ENCODE measurements at places on chromosomes 16 and 17. TPM values are rescaled to one million over a fixed set of nuclear protein-coding genes. Genes with fewer than 3 reads are reported as not detected.

Gene KRT39
- not detected for total RNA-seq

Gene PSME3
- total RNA-seq, result 110 TPM

Gene OXLD1
- 49.9 TPM for total RNA-seq

Gene CCL17
- total RNA-seq, result 0.42 TPM

DNA sequence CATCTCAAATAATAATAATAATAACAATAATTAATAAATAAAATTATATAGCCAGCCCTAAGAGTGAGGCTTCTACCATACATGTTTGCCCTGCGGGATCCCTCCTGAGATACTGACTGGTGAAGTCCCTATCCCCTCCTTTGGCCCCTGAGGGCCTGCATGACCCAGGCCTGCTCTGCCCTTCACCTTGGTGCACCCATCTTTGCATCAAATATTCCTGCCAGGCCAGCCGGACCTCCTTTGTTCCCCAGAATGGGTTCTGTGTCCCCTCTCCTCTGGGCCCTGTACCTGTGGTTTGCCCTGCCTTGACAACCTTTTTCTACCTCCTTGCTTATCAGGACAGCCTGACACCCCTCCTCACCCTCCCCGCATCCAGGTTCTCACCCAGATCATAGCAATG lies 2.0 kb upstream of the RNF112 start:
- H3K36me3 ChIP-seq, result no peaks in the 10 kb centered on the region
- no peak for DNase-seq
- H3K4me1 ChIP-seq, result no peaks in the 10 kb centered on the region
- H3K27me3 ChIP-seq, result peaks cover 2% of the 10 kb centered on the region

DNA sequence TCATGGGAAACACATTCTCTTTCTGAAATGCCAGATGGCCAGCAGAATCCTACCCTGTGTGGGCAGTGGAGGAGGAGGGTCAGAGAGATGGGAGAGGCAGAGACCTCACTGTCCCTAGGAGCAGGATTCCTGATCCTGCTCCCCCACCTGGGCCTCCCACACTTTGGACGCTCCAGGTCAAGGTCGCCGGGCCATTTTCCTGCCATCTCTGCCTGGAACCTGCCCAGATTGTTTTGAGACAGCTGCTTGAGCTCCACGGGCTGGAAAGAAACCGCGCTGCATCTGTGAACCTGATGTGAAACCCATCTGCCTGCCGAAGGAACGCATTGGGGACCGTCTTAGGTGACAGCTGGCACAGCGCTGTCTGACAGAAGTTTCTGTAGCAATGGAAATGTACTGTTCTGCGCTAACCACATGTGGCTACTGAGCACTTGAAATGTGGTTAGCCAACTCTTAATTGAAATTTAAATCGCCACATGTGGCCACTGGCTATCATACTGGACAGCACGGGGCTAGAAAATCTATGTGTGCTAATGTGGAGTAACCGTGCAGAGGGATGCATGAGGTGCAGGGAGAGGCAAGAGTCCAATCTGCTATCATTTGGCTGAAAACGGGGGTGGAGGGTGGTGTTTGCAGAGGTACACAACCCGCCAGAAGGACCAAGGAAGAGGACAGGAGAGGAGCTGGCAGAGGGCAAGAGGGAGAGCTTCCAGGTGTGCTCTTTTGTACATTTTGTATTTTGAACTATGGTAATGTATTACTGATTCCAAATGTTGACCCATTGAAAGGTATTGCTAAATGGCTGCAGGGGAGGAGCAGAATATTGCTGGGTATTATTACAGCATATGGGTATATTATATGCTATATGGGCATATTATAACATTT lies 15.4 kb upstream of the NUBP1 start:
- no peak for DNase-seq
- no peak overlapping the region for H3K4me3 ChIP-seq
- H3K27ac ChIP-seq, result no peak overlapping the region
- no peaks in the 10 kb centered on the region for H3K27me3 ChIP-seq
- no peaks in the 10 kb centered on the region for H3K36me3 ChIP-seq

DNA sequence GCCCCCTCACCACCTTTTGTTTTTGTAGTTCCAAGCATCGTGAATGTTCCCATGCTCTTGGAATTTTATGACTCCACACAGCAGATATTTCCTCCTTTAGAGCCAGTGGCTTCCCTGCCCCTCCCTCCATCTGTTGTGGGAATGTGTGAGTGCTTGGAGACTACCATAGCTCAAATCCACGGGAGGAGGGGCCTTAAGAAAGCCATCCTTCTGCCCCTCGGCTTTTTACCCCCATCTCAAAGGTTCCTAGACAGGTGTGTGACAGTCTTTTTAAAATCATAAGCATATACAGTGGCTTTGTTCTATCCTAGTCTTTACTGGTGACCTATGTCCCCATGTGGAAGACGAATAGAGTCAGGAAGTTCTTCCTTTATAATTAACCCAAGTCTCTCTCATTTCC lies 47.2 kb downstream of the YPEL2 start:
- H3K36me3 ChIP-seq, result peaks cover 12% of the 10 kb centered on the region
- no peak overlapping the region for H3K27ac ChIP-seq
- H3K4me3 ChIP-seq, result no peak overlapping the region
- peaks cover 48% of the 10 kb centered on the region for H3K4me1 ChIP-seq

DNA sequence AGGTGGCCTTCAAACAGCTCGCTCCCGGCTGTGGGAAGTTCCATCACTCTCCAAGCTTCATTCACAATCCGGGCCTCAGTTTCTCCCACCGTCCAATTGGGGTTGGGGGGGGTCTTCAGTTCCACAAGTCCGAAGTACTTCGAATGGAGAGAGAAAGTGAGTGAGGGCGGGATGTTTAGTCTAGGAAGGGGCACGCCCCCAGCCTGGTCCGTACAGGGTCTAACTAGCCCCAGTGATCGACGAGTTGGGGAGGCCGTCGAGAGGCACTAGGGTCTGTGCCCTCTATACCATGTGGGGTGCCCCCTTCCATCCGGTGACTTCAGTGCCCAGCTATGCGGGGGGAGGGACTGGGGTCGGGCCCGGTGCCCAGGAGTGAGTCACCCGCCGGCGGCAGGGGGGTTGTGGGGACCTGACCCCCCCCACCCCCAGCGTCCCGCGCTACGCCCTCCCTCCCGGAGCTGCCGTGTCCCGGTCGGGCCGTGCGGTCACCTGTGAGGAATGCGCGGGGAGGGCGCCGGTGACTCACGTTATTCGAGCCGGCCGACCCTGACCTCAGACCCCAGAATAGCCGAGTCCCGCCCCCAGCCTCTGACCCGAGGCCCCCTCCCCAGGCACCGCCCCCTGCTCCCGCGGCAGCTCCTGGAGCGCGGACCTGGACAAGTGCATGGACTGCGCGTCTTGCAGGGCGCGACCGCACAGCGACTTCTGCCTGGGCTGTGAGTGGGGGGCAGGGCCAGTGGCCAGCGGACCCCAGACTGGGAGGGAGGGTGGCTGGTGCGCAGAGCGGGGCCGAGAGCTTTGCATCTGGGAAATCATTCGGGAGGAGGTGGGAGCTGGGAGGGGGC lies 658 bp downstream of the TNFRSF12A start:
- peaks cover 6% of the 10 kb centered on the region for H3K36me3 ChIP-seq
- peak overlapping the region; percentile 76 for H3K27ac ChIP-seq
- DNase-seq, result peak; percentile 41
- H3K4me1 ChIP-seq, result peaks cover 51% of the 10 kb centered on the region
- peaks cover 14% of the 10 kb centered on the region for H3K27me3 ChIP-seq
- peak overlapping the region; percentile 84 for H3K4me3 ChIP-seq

DNA sequence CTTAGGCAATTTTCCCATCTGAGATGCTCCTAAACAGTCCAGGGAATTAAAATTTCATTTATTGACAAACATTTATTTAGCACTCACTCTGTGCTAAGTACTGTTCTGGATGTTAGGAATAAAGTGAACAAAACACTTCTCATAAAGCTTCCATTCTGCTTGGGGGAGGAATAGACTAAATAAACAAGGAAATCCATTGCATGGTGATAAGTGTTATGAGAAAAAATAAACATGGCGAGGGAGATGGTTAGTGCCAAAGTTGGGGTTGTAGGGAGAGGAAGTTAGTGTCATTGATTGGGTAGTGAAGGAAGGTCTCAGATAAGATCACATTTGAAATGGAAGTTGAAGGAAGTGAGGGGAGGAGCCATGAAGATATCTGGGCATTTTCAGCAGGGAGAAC lies 72.2 kb upstream of the CES5A start:
- no peaks in the 10 kb centered on the region for H3K4me1 ChIP-seq
- H3K4me3 ChIP-seq, result no peak overlapping the region
- peaks cover 29% of the 10 kb centered on the region for H3K27me3 ChIP-seq
- H3K27ac ChIP-seq, result no peak overlapping the region

- no peak overlapping the region for H3K4me3 ChIP-seq
- no peak overlapping the region for H3K27ac ChIP-seq
- H3K4me1 ChIP-seq, result peaks cover 17% of the 10 kb centered on the region
Observed at GRCh38 chr16:4682616-4683254, 10.6 kb upstream of the NUDT16L1 start.

DNA sequence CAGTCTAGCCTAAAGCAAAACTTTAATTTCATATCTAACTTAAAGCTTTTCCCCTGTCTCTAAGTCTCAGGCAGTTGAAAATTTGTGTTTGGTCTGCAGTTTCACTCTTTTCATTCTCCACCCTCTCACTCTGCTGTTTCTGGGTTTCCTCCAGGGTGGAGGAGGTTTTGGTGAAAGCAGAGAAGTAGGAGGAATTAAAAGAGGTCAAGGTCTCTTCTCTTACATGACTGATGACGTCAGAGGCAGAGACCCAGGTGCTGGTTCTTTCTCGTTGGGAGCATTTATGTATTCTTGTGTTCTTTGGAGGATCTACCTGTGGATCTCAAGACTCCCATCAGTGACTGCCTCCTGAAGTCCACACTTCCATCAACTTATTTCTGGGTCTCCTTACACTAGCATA lies 2.4 kb upstream of the PSMD11 start:
- peaks cover 17% of the 10 kb centered on the region for H3K27me3 ChIP-seq
- H3K36me3 ChIP-seq, result peaks cover 15% of the 10 kb centered on the region
- peaks cover 26% of the 10 kb centered on the region for H3K4me1 ChIP-seq
- no peak overlapping the region for H3K27ac ChIP-seq
- DNase-seq, result no peak

GRCh38 chr17:49708515-49709183 lies 885 bp upstream of the SLC35B1 start:
- H3K36me3 ChIP-seq, result peaks cover 47% of the 10 kb centered on the region
- H3K4me3 ChIP-seq, result peak overlapping the region; percentile 91
- H3K27ac ChIP-seq, result peak overlapping the region; percentile 98
- peaks cover 54% of the 10 kb centered on the region for H3K4me1 ChIP-seq
- no peaks in the 10 kb centered on the region for H3K27me3 ChIP-seq
- DNase-seq, result no peak

GRCh38 chr17:75503976-75504346 lies 11.4 kb downstream of the CASKIN2 start:
- no peaks in the 10 kb centered on the region for H3K27me3 ChIP-seq
- H3K4me1 ChIP-seq, result no peaks in the 10 kb centered on the region
- H3K4me3 ChIP-seq, result no peak overlapping the region
- no peak overlapping the region for H3K27ac ChIP-seq
- no peak for DNase-seq

- H3K4me1 ChIP-seq, result no peaks in the 10 kb centered on the region
- peaks cover 13% of the 10 kb centered on the region for H3K27me3 ChIP-seq
- H3K27ac ChIP-seq, result no peak overlapping the region
- no peak for DNase-seq
- H3K36me3 ChIP-seq, result peaks cover 2% of the 10 kb centered on the region
Observed at GRCh38 chr17:81533339-81534141, 5.4 kb downstream of the FSCN2 start.

- H3K4me1 ChIP-seq, result peaks cover 53% of the 10 kb centered on the region
- H3K27me3 ChIP-seq, result no peaks in the 10 kb centered on the region
- peaks cover 66% of the 10 kb centered on the region for H3K36me3 ChIP-seq
- peak within 1 kb of the TSS; percentile 99 for H3K27ac ChIP-seq
Observed at GRCh38 chr16:29806099-29806579, at the start of gene MAZ. MAZ (plus strand) TSS chr16:29806529; CDS start chr16:29806702, 173 bp downstream.

GRCh38 chr17:77915594-77916021 lies 42.9 kb upstream of the TNRC6C start:
- no peak overlapping the region for H3K27ac ChIP-seq
- no peak for DNase-seq
- peaks cover 8% of the 10 kb centered on the region for H3K4me1 ChIP-seq
- no peaks in the 10 kb centered on the region for H3K36me3 ChIP-seq
- H3K4me3 ChIP-seq, result no peak overlapping the region
- peaks cover 61% of the 10 kb centered on the region for H3K27me3 ChIP-seq

GRCh38 chr16:71623597-71623996 lies 2.4 kb upstream of the MARVELD3 start:
- H3K36me3 ChIP-seq, result no peaks in the 10 kb centered on the region
- no peak overlapping the region for H3K4me3 ChIP-seq
- peaks cover 6% of the 10 kb centered on the region for H3K4me1 ChIP-seq
- no peak for DNase-seq
- H3K27ac ChIP-seq, result no peak overlapping the region

- no peak overlapping the region for H3K27ac ChIP-seq
- no peaks in the 10 kb centered on the region for H3K4me1 ChIP-seq
- no peaks in the 10 kb centered on the region for H3K36me3 ChIP-seq
Observed at GRCh38 chr16:10097271-10097670, 85.0 kb downstream of the GRIN2A start.

- H3K27ac ChIP-seq, result no peak overlapping the region
- no peaks in the 10 kb centered on the region for H3K36me3 ChIP-seq
- no peaks in the 10 kb centered on the region for H3K4me1 ChIP-seq
- no peak overlapping the region for H3K4me3 ChIP-seq
Observed at GRCh38 chr17:82661717-82662683, 13.8 kb upstream of the WDR45B start.

DNA sequence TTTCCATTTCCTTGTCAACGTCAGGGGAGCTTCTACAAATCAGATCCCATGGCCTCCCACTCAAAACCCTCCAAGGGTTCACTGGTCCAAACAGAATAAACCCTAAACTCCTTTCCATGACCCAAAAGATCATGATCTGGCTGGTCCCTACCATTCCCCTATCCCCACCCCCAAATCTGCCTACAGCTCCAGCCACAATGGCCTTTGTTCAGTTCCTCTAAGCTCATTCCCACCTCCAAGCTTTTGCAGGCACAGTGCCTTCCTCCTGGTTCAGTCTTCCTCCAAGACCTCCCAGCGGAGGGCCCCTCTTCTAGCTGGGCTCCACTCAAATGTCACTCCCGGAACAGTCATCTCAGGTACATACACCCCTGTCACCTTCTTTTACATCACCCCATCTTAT lies 2.0 kb downstream of the GPRC5B start:
- no peak for DNase-seq
- peaks cover 22% of the 10 kb centered on the region for H3K4me1 ChIP-seq
- H3K36me3 ChIP-seq, result no peaks in the 10 kb centered on the region
- no peak overlapping the region for H3K4me3 ChIP-seq
- no peak overlapping the region for H3K27ac ChIP-seq

DNA sequence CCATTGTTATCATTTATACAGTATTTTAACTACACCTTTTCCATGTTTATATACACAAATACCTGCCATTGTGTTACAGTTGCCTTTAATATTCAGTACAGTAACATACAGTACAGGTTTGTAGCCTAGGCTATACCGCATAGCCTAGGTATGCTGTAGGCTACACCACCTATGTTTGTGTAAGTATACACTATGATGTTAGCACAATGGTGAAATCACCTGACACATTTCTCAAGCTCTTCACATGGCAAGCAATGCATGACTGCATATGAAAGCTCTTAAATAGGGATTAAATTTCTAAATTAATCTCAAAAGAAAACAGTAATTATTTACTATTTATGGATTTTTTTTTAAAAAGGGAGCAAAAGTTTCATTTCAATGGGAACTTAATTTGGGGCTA lies 12.0 kb downstream of the LRRC37B start:
- H3K27ac ChIP-seq, result no peak overlapping the region
- no peak for DNase-seq
- H3K4me3 ChIP-seq, result no peak overlapping the region
- H3K4me1 ChIP-seq, result peaks cover 28% of the 10 kb centered on the region
- H3K36me3 ChIP-seq, result peaks cover 26% of the 10 kb centered on the region
